Stimulated activated CD4-positive, alpha-beta T cell treated with anti-CD3 and anti-CD28 coated beads, TNF-alpha, amount 100 ng/mL, for 1 hour (primary cell): ENCODE measurements at places on chromosomes 2 and 18.

GRCh38 chr2:206805887-206806607, 40.6 kb downstream of the FASTKD2 start:
- no peak for DNase-seq

GRCh38 chr18:52160636-52161035, 179.4 kb upstream of the DCC start:
- DNase-seq, result no peak

DNA sequence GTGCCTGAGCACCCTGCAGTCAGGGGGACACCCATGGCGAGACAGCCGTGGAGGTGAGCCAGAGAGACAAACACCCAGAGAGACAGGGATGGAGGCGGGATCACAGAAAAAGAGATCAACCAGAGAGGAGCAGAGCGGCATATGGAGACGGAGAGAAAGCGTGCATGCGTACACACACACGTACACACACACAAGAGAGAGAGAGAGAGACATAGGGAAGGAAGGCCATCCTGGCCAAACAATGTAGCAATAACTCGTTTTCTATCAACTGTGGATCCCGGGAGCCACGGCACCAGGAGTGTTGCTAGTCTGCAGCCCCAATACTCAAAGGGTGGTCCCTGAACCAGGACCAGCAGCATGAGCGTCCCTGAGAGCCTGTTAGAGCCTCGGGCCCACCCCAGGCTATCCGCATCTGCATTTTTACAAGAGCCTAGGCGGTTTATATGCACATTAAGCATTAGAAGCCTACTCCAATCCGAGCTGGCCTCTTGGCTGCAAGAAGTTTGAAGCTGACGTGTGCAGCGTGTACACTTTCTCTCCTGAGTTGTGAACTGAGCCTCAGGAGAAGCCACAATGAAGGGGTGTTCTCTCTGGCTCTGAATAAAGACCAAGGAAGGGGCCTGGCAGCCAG, 50.1 kb upstream of the MYCN start:
- DNase-seq, result no peak

GRCh38 chr18:47748093-47748796, 182.2 kb downstream of the SMAD2 start:
- DNase-seq, result no peak

DNA sequence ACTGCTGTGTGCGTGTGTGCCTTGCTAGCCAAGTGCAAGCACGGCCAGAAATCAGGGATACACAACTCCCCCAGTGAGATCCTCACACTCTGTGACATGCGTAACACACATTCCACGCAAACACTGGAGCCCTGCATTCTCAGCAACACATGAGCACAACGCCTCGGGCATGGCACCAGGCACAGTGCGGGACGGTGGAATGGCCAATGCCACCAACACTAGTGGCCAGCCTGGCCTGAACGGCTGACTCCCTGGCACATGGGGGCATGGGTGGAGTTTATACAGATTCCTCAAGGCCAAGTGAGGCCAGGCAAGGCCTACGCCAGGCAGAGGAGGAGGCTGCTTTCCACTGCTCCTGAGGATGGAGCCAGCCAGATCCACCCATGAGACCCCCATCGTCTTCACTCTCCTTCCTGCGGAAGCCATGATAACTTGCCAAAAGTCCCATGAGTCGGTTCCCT, 56.2 kb downstream of the ANKMY1 start:
- no peak for DNase-seq
